ENCODE measurements at places on chromosomes 13 and 19.

DNA sequence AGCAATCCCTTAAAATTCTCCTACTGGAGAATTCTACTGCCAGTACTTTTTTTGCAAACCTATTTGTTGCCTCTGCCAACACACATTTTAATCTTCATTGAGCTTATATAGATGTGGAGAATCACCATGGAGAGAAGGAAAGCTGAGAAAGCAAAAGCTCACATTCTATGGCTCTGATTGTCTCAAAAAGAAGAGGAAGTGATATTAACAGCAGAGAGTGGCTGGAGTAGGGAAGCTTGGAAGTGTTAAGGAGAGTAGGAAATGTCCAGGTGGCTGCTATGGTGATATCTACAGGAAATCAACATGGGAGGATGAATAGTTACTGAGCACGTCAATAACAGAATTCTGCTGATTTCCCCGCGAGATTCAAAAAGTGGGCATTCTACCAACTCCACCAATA is 78.8 kb upstream of the TDRD3 start:
- no peak for DNase-seq

DNA sequence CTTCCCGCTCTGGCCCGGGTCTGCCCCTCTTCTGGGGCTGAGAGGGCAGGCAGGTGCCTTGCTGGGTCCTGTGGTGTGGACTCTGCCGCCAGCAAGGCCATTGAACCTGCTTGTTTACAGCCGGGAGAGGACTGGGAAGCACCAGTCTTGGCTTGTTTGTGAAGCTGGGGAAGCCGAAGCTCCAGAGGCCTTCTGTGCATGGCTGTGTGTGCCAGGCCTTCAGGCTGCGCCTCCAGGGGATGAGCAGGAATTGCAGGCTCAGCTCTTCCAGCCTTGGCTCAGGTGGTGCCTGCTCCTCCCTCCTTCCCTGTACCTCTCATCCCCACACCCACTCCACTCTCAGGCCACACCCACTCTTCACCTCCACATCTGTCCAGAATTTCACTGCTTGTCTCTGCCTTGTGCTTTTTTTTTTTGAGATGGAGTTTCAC is 17.5 kb downstream of the NDUFB7 start:
- no peak for DNase-seq

DNA sequence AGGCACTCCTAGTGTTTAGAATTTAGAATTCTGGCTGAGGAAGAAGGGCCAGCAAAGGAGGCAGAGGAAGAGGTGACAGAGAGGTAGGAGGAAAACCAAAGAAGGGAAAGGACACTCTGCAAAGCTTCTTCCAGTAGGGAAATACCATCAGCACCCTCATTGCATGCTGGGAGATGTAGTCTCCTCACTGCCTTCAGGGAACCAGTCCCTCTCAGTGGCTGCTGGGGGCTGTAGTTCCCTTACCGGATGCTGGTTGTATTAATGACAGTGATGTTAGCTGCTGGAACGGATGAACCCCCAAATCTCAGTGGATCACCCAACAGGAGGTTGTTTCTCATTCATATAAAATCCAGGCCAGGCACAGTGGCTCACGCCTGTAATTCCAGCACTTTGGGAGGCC is 10.1 kb downstream of the GRIN2D start:
- DNase-seq = peak; percentile 82

DNA sequence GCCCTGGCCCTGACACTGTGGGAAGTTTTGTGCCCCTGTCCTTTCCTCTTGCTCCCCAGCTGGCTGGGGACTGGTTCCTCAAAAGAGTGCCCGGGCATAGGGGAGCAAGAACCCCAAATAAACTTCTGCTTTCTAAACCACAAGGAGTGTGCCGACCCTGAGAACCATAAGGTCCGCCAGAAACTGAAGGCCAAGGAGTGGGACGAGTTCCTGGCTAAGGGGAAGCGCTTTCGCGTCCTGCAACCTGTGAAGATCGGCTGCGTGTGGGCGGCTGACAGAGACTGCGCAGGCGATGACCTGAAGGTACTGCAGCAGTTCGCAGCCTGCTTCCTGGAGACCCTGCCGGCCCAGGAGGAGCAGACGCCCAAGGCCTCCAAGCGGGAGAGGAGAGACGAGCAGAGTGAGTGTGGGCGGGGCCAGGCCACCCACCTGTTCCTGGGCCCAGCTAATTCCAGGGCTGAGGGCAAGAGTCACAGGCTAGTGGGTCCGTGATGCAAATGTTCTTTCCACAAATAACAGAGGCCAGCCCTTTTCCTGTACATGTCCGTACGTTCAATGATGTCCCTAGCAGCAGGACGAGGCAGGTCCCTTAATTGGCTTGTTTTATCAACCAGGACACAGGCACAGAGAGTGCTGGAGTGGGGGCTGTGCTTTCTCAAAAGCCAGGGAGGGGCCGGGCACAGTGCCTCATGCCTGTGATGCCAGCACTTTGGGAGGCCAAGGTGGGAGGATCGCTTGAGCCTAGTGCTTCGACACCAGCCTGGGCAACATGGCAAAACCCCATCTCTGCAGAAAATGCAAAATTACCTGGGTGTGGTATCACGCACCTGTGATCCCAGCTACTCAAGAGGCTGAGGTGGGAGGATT is 25.6 kb downstream of the UBXN6 start:
- DNase-seq = no peak

- DNase-seq = no peak
These were observed 21.2 kb upstream of the CEACAM6 start for GRCh38 chr19:41734156-41734555.

- DNase-seq = no peak
These were observed 47.0 kb upstream of the FLT1 start for GRCh38 chr13:28541966-28542365.

DNA sequence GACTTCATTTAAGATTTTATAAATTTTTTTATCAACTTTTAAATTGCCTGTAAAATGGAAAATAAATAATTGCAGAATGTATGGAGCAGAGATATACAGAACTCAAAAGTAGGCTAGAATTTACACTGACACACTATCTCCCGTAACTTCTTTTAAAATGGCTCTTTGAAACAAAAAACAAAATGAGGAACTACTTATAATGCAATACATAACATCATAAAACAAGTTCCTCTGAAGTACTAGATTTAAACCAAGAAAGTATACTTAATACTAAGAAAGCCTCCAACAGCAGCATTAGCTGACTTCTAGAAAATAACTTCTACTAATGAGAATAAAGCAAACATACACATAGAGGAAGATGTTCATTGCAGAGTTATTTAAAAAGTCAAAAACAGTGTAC is 17.0 kb downstream of the RBM26 start:
- DNase-seq = no peak

DNA sequence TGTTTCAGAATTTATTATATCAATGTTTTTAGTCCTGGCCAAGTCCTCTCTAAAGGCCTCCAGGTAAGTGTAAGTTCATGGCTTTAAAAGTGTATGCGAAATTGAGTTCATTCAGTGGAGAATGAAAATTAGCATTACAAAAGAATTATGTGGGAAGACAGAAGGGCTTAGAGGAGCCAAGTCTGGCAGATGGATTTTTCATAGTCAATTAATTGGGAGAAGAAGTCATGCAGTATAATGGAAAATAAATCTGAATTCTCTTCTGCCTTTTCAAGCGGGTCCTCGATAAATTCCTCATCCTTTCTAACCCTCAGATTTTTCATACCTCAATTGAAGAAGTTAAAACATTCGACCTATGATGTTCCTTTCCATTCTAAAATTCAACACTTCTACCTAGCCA is 394.2 kb downstream of the ITGBL1 start:
- DNase-seq = no peak

GRCh38 chr13:48892053-48892687 is 83.5 kb upstream of the FNDC3A start:
- DNase-seq = peak; percentile 46

- DNase-seq = no peak
These were observed 16.6 kb downstream of the POU4F1 start for GRCh38 chr13:78586706-78587105.

- DNase-seq = no peak
These were observed 30.7 kb upstream of the DOCK9 start for GRCh38 chr13:99008577-99008976.

- no peak for DNase-seq
These were observed 46.6 kb downstream of the HTR2A start for GRCh38 chr13:46850214-46850613.

DNA sequence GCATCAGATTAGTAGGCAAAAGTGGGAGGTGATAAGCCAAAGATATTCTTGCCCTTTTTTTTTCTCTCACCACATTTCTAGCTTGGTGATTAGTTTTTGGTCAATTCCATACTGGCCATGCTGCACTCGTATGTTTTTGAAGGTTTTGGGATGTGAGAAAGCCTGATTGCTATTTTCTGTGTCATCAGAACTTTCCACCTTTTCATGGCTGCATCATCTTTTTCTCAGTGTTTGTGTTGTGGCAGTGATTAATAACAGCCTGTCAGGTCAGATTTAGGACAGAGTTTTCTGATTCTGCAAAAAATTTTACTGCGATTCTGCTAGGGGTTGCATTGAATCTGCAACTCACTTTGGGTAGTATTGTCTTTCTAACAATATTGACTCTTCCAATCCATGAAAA is 32.9 kb downstream of the PSG1 start:
- no peak for DNase-seq

- DNase-seq = no peak
These were observed 47.9 kb downstream of the RUBCNL start for GRCh38 chr13:46339035-46339666.

DNA sequence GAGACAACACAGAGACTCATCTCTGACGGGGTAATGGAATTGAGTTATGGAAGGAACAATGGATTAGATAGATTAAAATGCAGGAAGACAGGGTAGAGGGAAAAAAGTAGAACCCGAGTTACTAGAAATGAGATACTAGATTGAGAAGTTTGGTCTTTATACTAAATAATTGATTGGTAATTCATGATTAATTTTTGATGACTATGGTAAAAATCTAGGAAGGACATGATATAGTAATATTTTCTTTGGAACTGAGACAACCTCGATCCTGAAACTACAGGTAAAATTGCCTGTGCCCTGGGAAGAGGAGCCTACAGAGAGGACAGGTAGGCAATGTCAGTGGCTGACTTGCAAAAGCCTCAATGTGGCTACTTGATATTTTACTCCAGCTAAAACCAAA is 188.4 kb upstream of the GPC6 start:
- no peak for DNase-seq

GRCh38 chr13:33182729-33183128 is 102.8 kb downstream of the STARD13 start:
- DNase-seq = no peak

DNA sequence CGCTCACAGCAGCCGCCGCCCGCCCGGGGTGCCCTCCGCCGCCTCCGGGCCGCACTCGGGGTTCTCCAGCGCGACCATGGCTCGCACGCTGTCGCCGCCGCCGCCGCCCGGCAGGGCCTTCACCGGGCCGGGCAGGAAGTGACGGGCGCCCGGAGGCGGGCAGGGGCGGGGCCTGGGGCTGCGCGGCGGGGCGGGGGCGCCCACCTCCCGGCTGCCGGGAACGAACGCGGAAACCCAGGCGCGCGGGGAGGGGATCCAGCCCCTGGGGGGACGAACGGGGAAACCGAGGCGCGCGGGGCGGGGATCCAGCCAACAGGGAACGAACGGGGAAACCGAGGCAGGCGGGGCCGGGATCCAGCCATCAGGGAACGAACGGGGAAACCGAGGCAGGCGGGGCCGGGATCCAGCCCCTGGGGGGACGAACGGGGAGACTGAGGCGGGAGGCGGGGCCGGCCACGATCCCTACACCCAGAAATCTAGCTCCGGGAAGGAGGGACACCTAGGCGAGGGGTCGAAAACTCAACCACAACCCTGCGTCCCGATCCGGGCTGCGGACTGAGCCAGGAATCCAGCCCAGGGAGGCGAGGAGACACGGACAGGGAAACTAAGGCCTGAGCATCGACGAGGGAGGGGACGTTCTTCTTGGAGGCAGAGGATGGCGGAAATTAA is at the start of gene R3HDM4:
Gene R3HDM4, minus strand, starts transcription at position 140 of the 669 bp plus-strand sequence. Its CDS starts 62 bp downstream, at position 78.
- peak; percentile 95 for DNase-seq

DNA sequence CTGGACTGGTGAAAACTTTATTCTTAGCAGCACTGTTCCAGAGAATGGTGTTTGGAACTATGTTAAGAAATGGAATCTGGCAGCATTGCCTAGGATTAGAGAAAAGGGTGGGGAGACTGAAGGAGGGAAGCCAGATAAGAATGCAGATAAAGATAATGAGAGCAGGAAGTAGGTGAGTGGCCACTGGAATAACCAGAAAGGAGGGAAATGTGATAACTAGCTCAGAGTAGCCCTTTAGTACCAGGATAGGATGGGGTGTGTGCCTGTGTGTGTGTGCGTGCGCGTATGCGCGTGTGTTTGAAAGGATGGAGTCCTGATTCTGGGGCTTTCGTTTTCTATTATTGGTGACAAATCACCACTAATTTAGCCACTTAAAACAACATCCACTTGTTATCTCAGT is 33.4 kb upstream of the FRY start:
- no peak for DNase-seq

- peak; percentile 52 for DNase-seq
These were observed 816 bp upstream of the TBXA2R start for GRCh38 chr19:3607303-3608078.

DNA sequence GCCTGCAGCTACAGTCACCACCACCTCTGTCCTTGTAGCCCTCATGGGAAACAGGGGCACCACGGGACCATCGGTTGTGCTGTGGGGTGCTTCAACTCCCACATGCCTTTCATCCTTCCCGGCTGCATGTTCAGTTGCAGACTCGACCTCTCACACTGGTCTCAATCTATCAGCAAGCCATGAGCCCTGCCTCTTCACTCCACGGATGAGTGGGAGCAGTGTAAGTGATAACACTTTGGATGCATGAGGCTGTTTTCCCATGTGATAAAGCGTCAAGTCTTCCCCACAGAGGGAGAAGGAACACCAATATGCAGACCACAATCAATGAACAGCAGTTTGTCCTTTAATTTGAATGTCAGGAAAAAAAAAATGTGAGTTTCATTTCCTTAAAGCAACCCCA is 12.2 kb downstream of the SERP2 start:
- DNase-seq = no peak

GRCh38 chr13:99980201-99980823 is 1.3 kb upstream of the ZIC2 start:
- peak; percentile 83 for DNase-seq

DNA sequence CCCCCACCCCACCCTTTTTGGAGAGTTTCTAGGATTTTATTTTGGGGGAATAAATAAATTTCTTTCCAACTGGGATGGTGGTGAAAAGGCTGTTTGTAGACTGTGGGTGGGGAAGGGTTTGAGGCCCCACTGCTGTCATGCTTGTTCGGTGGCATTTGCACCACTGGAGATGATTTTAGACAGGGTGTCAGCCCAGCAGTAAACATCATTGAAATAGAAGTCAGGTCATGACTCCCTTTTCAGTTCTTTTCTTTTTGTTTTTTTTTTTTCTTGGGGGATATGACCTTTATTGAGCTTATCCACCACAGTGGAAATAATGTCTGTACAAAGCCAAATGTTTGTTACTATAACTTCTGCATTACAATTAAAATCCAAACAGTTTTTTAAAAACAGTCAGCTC is 14.1 kb downstream of the UBAC2 start:
- DNase-seq = no peak
